ENCODE measurements at places on chromosomes 3 and 15. TPM values are rescaled to one million over a fixed set of nuclear protein-coding genes. Genes with fewer than 3 reads are reported as not detected.

SH3GL3 gene
- not detected for total RNA-seq

HYAL1 gene
- 0.72 TPM for total RNA-seq

DNA sequence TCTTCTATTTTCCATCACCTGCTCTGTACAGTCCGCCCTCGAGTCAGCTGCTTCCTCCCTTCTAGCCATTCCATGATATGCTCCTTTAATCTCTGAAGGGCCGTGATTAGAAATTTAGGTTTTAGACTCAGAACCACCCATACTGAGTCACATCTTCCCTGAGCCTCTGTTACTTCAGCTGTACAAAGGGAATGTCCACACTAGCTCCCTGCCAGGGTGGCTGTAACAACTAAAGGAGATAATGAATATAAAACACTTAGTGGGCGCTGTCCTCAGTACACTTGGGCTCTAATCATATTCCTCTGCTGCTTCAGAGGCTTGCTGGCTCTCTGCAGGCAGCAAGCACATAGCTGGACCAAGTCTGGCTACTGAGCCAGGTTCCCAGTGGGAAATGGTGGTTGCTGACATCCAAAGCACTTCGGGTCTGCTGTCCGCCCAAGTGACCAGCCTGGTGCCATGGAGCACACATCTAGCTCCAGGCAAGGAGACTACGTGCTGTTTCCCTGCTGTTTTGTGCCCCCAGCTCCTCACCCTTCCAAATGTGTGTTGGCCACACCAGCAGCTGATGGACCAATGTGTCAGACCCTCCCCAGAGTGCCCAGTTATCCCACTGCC lies 901 bp upstream of the CHST14 start:
- DNase-seq, result no peak

EXD1 gene
- not detected for total RNA-seq

GRCh38 chr15:36359286-36359685 lies 220.1 kb upstream of the CDIN1 start:
- DNase-seq, result peak; percentile 68

CACNA2D2 gene
- 0.22 TPM for total RNA-seq

All from A172 (cell line).